ENCODE measurements at places on chromosomes 16 and 17.

- no peak for DNase-seq
Observed at GRCh38 chr17:82463925-82464566, 5.5 kb downstream of the NARF start.

GRCh38 chr16:56354746-56355145 lies 70.6 kb downstream of the AMFR start:
- DNase-seq = no peak

DNA sequence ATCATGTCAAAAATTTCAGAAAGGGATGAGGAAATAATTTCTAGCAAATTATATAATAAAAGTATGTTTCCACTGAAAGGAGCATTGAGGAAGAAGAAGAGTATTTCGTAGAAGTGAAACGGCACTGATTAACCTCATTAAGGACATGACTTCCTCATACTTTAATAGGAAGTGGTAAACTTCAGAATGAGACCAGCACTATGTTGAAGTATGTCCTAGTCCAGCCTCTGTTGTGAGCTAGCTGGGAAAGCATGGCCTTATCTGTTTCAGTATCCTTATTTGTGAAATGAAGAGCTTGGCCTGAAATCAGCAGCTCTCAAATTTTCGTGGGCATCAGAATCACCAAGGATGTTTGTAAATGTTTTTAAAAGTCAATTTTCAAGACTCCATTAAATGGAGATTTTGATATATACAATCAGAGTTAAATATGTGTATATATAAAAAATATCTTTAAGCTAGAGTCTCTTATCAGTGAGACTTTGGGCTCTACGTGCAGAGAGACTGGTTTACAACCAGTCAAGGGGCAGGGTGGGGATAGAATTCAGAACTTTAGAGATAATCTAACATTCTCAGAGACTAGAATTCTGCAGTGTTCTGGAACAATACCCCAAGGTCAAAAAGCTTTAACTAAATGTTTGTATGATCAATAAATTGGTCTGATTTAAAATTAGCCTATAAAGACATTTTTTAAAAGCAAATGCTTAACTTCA lies 365.4 kb downstream of the CDH13 start:
- no peak for DNase-seq

DNA sequence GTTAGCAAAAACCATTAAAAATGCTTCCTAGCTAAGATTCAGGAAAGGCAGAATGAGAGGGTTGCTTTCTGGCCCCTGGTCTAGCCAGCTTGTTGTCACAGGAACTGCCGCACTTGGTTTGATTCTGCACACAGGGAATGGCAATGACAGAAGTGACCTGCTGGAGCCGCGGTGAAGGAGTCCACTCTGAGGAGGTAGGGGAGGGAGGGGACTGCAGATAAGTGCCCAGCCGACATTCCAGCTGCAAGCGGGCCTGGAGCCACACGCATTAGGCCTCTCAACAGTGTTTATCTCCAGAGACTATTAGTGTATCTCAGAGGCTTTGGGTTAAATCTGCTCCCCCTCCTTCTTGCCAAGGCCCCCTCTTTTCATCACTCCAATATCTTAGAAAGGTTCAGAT lies 38.6 kb downstream of the CDRT15 start:
- DNase-seq = no peak

DNA sequence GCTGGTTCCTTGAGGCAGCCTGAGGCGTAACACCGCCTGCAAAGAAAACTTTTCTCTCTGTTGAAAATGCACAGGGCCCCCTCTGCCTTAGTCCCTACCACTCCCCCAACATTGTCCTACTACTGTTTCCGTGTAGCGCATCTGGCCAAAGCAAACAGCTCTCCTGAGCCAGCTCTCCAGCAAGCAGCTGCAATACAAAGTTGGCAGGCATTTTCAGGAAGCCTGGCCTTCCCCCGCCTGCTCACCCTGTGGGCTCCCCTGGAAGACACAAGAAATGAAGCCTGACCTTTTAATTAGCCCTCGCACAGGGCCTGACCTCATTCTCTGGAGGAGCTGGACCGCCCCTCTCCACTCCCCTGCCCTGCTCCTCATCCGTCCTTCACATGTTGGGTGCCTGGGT lies 66.7 kb downstream of the SOX9 start:
- no peak for DNase-seq

GRCh38 chr16:840561-841454 lies 40.3 kb upstream of the GNG13 start:
- no peak for DNase-seq

- DNase-seq = no peak
Observed at GRCh38 chr17:52140601-52141000, 17.9 kb downstream of the CA10 start.

- no peak for DNase-seq
Observed at GRCh38 chr17:2059547-2060384, 4.9 kb downstream of the HIC1 start.

DNA sequence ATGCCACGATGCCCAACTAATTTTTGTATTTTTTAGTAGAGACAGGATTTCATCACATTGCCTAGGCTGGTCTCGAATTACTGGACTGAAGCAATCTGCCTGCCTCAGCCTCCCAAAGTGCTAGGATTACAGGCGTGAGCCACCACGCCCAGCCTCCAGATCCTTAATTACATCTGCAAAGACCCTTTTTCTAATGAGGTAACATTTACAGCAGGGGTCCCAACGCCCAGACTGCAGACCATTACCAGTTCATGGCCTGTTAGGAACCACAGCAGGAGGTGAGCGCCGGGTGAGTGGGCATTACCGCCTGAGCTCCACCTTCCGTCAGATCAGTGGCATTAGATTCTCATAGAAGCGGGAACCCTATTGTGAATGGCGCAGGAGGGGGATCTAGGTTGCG lies 4.0 kb upstream of the RAB11FIP4 start:
- DNase-seq = no peak

GRCh38 chr16:75011634-75012307 lies 12.9 kb downstream of the ZNRF1 start:
- peak; percentile 46 for DNase-seq

GRCh38 chr16:72927199-72928089 lies 120.5 kb downstream of the ZFHX3 start:
- no peak for DNase-seq

GRCh38 chr17:47872651-47873161 lies 21.7 kb upstream of the SP6 start:
- no peak for DNase-seq

DNA sequence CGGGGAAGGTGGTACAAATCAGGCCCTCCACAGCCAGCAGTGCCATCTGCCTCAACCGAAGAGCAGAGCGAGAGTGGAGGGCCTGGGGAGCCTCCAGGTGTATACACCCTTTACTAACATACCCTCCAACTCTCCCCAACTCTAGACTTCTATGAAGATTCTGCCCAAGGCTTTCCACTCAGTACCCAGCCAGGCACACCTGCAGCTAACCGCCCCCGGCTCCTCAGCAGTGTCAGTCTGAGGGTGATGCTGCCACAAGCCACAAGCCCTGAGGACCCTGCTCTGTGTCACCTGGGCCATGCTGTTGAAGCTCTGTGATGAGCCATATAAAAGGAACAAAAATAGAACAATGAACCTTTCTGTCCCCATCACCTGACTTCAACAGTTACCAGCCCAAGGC lies 3.8 kb downstream of the CENPV start:
- DNase-seq = peak; percentile 16

- no peak for DNase-seq
Observed at GRCh38 chr17:64264891-64265290, 1.8 kb upstream of the TEX2 start.

GRCh38 chr17:66604376-66604775 lies 230.5 kb upstream of the CACNG5 start:
- no peak for DNase-seq
